ENCODE measurements at places on chromosomes 6 and 20. TPM values are rescaled to one million over a fixed set of nuclear protein-coding genes. Genes with fewer than 3 reads are reported as not detected.

The SLC26A8 gene
- total RNA-seq = not detected

The RPS21 gene
- 2,536 TPM for total RNA-seq

The SFTA2 gene
- total RNA-seq = not detected

The HLA-DPB1 gene
- not detected for total RNA-seq
